Central memory CD4-positive, alpha-beta T cell (primary cell): ENCODE measurements at places on chromosomes 5 and 9.

- no peak for DNase-seq
Measured at GRCh38 chr5:16140417-16140816, 39.2 kb downstream of the MARCHF11 start.

DNA sequence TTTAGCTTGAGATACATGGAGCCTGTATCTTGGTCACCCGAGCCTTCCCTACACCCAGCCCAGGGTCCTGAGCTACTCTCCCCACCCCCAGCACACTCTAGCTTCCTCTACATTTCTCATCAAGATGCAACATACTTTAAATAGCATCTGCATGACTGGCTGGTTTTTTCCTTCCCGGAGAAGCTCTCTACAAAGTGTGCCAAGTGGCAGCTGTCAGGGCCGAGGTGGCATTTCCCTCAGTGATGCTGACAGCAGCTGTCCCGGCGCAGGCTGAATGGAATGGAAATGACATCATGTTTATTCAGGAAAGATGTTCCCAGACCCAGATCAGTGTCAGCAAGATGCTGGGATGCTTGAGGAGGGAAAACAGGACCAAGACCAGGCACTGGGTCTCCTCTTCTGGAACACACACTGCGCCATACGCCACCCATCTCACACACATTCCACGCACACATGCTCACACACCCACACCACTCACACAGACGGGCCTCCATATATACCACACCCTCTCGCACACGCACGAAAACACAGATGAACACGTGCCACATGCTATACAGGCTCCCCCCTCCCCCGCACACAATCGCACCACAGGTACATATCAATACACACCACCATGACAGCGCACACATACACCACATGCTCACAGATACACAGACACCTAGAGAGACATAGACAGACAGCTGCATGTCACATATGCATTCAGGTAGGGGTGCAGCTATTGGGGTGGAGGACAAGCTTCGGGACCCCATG, 67.8 kb downstream of the LHX2 start:
- DNase-seq: no peak

DNA sequence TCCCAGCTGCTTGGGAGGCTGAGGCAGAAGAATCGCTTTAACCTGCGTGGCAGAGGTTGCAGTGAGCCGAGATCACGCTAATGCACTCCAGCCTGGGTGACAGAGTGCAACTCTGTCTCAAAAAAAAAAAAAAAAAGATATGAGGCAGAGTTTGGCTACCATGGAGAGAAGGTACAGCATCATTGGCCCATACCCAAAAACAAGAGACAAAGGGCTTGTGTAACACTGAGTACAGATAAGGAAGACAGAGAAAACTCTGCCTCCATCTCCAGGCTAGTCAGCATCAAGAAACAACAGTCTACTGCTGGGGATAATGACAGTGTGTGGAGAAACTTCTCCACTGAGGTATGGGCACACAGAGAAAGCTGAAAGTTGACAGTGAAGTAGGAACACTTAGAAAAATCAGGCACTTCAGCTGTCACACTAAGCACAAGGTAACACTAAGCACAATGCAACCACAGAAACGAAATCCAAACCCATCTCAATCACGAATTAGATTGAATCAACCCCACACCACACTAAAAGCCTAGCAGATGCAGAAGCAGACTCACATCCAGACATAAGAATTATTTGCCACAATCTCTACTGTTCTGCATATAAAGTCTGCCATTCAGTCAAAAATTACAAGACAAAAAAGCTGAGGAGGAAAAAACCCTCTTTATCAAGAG, 10.5 kb downstream of the PJA2 start:
- DNase-seq: no peak

- no peak for DNase-seq
Measured at GRCh38 chr5:34597034-34598027, 58.8 kb upstream of the RAI14 start.

GRCh38 chr9:75626860-75627259, 263.6 kb upstream of the PCSK5 start:
- no peak for DNase-seq

GRCh38 chr5:55608595-55609349, 74.0 kb upstream of the PLPP1 start:
- no peak for DNase-seq

DNA sequence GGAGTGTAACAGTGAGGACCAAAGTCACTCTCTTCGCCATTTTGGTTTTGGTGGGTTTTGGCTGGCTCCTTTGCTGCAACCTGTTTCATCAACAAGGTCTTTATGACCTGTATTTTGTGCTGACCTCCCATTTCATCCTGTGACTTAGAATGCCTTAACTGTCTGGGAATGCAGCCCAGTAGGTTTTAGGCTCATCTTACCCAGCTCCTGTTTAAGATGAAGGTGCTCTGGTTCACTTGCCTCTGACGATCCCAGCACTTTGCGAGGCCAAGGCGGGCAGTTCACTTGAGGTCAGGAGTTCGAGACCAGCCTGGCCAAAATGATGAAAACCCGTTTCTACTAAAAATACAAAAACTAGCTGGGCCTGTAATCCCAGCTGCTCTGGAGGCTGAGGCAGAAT, 1.8 kb upstream of the CKS2 start:
- no peak for DNase-seq

DNA sequence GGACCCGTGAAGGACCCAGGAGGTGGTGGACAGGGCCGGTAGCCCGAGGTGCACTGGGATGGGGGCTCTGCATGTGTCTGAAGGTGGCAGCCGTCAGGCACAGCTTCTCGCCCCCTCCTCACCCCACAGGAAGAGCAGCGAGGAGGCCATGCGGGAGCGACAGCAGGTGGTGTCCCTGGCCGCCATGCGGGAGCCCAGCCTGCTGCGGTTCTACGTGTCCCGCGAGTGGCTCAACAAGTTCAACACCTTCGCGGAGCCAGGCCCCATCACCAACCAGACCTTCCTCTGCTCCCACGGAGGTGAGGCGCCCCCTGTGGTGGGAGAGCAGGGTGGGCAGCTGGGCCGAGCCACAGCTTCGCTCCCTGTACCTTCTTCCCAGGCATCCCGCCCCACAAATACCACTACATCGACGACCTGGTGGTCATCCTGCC, 39.9 kb downstream of the USP20 start:
- DNase-seq: no peak

DNA sequence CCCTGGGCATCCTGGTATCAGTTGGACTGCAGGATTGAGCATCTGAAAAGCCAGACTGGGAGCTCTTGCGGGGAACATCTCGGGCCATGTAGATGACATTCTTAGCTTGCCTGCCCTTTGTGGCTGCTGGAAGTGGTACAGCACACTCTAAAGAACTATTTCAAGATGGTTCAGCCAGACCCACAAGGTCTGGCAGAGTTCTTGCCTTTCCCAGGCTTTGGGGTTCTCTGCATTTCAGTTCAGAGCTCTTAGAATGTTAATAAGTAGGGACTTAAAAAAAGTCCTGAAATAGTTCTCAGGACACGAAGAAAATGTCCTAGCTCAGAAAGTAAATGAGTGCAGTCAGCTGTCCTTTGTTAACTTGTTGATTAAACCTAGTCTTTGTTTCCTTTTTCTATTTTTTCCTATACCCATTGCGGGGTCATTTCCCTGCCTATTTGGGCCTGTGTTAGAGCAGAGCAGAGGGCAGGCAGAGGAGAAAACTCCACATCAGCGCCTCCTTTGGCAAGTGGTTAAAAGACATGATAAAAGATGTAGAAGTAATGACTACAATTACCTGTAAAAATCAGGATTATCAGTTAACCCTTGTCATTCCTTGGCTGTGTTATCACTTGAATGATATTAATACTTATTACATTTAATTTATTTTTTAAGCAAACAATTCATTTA, 291.5 kb downstream of the ZSWIM6 start:
- DNase-seq: no peak

GRCh38 chr5:159658266-159658925, 257.9 kb upstream of the ADRA1B start:
- DNase-seq: no peak

- DNase-seq: no peak
Measured at GRCh38 chr9:137388589-137389427, 34.2 kb downstream of the EXD3 start.

- DNase-seq: no peak
Measured at GRCh38 chr9:26112724-26113123, 434.5 kb upstream of the TUSC1 start.

- DNase-seq: no peak
Measured at GRCh38 chr5:83919071-83920041, 198.7 kb upstream of the HAPLN1 start.

- no peak for DNase-seq
Measured at GRCh38 chr5:169389318-169389717, 88.4 kb upstream of the SLIT3 start.

DNA sequence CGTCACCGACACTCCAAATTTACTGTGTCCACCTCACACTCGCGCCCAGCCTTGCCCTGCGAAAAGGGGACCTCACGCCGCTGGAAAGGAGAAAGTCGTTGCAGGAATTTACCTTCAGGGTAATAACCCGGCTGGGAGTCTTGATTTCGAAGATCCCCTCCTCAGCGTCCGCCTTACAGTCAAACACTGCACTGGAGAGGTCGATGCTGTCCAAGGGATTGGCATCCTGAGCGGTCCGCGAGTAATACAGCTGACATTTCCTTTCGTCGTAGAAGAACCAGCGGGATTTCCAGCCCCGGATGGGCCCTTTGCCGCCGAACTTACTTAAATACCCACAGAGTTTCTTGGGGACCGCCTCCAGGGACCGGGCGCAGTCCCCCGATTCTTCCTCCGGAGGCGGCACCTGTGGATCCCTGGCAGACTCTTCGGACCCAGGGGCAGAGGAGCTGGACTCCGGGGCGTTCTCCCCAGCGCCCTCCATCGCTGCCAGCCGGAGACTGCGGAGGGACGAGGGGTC, 330 bp downstream of the TBC1D2 start:
- no peak for DNase-seq

GRCh38 chr9:136527721-136528710, 17.8 kb downstream of the NOTCH1 start:
- DNase-seq: no peak

DNA sequence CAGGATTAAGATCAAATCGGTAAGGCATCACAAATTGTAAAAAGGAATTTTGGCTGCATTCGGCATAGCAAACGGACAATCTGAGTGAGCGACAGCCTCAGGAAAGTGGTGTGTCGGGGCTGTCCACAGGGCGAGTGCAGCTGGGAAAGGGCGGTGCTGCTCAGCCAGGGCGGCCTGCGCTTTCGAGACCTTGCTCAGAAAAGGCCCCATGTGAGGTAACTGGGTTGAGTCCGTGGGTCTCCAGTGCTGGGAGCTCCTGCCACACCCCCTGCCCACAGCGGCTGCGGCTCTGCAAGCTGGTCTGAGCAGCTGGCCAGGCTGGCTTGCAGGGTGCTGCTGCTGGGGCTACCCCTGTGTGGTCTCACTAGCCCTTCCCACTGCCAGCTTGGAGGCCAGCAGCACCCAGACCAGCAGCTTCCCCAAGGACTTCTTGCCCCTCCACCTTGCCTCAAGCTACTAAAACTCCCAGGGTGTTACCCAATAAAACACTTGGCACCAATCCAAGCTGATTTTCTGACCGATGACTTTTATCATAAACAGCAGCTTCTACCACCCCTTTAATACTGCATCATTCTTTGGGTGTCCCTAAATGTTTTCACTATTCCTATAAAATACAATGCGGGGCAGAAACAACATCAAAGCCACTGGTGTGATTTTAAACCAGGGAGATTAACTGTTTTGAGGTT, 6.2 kb downstream of the SURF2 start:
- DNase-seq: no peak

GRCh38 chr5:129379406-129379805, 80.7 kb upstream of the ADAMTS19 start:
- no peak for DNase-seq

- DNase-seq: no peak
Measured at GRCh38 chr5:114360816-114361723, 800 bp upstream of the KCNN2 start.

GRCh38 chr9:5436441-5436840, 1.3 kb downstream of the PLGRKT start:
- DNase-seq: no peak

- no peak for DNase-seq
Measured at GRCh38 chr9:33638391-33638915, 114.4 kb downstream of the ANKRD18B start.

DNA sequence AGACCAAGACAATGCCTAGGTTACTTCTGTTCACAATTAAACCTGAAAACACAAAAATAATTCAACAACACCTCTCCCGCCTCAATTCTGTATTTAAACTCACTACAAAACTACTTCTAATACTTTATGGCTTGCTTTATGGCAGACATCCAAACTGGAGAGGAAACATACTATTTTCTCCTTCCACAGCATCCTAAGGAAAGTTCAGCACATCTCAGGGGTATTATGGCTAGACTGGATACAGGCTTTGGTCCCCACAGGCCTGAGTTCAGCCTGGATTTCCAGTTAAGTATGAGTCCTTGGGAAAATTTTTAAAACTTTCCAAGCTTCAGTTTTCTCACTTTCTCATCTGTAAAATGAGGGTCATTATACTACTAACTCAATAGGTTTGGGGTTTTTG, 480.2 kb downstream of the CAAP1 start:
- DNase-seq: no peak

- no peak for DNase-seq
Measured at GRCh38 chr9:126205845-126206498, 120.7 kb upstream of the MVB12B start.
